ENCODE measurements at places on chromosomes 3 and 15.
A peak's percentile ranks its signal among the peaks of the same experiment; 100 is the strongest.

- no peak for DNase-seq
These were observed 23.8 kb downstream of the DLEC1 start for GRCh38 chr3:38062809-38063208.

- DNase-seq, result no peak
These were observed 325.5 kb downstream of the CHST2 start for GRCh38 chr3:143445118-143445517.

GRCh38 chr3:16482194-16482769, 31.2 kb downstream of the RFTN1 start:
- no peak for DNase-seq

- DNase-seq, result no peak
These were observed 14.9 kb downstream of the UROC1 start for GRCh38 chr3:126502656-126503055.

GRCh38 chr15:23629234-23629805, 18.3 kb downstream of the MAGEL2 start:
- DNase-seq, result no peak

- DNase-seq, result peak; percentile 17
These were observed 7.9 kb downstream of the KIF7 start for GRCh38 chr15:89647191-89647851.

- DNase-seq, result no peak
These were observed 311.7 kb upstream of the DPH6 start for GRCh38 chr15:35857567-35858226.

GRCh38 chr15:61654002-61654740, 406.1 kb downstream of the VPS13C start:
- DNase-seq, result no peak

GRCh38 chr15:80998251-80998650, 2.5 kb upstream of the TLNRD1 start:
- DNase-seq, result no peak

GRCh38 chr15:70556151-70556741, 207.1 kb downstream of the UACA start:
- no peak for DNase-seq

DNA sequence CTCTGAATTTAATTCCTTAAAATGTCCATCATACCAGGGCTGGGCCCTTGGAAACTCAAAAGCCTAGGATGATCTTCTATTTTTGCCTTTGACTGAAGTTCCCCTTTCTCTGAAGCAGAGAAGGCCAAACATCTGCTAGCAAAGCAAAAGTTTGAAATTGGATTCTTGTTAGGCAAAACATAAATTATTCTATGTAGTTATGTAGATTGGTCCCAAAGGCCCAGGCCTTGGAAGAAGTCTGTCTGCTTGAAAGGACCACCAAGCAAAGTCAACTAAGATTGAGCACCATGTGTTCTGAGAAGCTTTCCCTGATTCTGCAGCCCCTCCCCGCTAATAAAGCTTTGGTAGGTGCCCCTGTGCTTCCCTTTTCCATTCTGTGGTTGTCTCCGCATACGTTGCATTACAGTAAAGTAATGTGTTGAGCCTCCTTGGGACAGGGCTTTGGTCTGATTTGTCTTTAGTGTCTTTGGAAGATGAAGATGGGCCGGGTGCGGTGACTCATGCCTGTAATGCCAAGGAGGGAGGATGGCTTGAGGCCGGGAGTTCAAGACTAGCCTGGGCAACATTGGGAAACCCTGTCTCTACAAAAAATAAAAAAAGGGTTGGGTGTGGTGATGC, 56.4 kb downstream of the RPL39L start:
- no peak for DNase-seq

DNA sequence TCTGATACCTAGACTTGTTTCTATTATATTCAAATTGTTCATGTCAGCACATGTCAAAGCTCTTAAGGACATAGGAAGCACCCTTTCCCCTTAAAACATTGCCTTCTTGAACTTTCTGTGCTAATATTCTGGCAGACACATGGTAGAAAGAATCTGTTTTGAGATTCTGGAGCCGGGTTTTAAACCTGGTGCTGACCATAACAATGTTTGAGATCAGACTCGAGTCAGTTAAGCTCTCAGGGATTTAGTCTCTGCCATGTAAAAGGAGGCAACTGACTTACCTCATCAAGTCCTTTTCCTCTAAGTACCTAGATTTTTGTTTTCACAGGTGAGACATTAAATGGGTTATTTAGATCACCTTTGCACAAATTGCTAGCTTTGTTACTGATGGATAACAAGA, 38.9 kb downstream of the RBMS3 start:
- no peak for DNase-seq

GRCh38 chr15:75584121-75584520, 5.0 kb upstream of the PTPN9 start:
- DNase-seq, result no peak

GRCh38 chr15:48647962-48648361, 2.5 kb upstream of the FBN1 start:
- no peak for DNase-seq

GRCh38 chr3:115321400-115321805, 174.3 kb upstream of the ZBTB20 start:
- DNase-seq, result no peak

DNA sequence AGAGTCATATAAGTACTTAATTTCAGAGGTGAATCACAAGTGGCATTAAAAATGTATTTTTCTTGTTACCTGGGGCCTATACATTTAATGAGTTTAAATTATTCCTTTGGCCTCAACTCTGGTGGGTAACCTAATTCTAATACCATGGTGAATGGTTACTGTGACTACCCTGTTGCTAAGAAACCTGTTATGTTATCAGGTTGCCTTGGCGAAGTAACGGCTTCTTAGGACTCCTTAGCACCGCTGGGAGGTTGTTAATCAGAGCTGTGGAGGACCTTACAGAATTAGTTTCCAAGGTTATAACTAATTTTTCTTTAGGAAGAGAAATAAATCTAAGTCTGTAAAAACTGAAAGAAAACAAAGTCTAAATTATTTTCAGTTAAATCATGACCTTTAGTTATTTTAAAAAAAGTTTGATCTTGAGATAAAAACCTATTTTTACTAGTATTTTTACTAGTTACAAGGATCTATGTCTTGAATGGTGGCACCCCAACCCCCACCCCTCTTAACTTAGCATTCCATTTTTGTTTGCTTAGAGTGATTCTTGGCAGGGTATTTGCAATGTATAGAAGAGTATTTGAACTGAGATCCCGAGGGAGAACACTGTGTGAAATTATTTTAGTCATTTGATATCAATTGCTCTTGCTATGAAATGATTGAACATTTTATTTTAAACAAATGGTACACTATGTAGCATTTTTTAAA, 155.5 kb downstream of the FNDC3B start:
- no peak for DNase-seq

GRCh38 chr3:1442271-1442670, 349.4 kb downstream of the CNTN6 start:
- no peak for DNase-seq

DNA sequence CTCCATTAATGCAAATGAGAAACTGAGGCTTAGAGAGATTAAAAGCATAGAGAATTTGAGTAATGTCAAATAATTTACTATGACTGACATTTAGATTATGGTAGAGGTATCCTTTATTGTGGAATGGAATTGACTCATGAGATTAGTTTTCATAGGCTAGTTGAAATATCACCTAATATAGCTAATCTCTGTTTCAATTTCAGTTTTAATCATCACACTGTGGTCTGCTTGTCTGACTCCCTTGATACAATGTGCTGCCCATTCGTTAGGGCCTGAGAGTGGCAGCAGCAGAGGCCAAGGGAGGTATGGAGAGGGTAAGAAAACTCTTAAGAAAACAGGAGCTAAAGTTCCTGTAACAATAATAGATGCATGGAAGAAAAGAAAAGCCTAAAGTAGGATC, 13.2 kb upstream of the ZBTB20 start:
- no peak for DNase-seq

- DNase-seq, result no peak
These were observed 608.1 kb upstream of the UBE2E2 start for GRCh38 chr3:22594990-22595389.

DNA sequence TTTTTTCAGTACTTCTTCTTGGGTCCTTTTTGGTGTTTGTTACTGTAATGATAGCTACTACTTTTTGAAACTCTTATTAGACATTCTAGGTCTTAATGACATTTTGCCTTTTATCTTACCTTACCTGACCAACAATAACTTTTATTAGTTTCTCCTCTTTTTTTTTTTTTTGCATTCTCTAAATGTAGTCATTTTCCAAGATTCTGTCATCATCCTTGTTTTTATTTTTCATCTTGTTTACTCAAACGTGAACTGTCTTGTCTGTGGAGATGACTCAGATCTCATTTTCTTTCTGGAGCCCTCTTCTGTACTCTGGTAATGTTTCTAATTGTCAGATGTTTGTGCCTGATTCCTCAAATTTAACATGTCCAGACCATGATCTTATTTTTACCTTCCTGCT, 2.9 kb downstream of the ABHD5 start:
- no peak for DNase-seq

- DNase-seq, result no peak
These were observed 352.8 kb downstream of the LRTM1 start for GRCh38 chr3:54574906-54575617.

DNA sequence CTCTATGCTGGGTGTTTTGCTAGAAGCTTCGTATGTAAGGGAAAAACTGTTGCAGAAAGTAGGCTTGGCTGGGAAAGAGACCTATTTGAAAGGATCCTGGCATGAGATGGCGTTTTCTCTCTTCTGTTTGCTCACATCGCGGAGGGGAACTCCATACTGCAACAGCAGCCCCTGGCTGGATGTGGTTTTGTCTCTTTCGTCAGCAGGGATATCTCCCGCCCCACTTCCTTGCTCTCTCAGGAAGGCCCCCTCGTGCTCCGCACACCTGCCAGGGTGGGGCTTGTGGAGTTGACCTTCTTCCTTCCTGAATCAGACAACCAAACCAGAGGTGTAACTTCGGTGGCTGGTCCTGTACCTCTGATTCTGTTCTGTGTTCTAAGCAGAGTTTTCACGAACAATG, 26.4 kb upstream of the MYZAP start:
- DNase-seq, result no peak

DNA sequence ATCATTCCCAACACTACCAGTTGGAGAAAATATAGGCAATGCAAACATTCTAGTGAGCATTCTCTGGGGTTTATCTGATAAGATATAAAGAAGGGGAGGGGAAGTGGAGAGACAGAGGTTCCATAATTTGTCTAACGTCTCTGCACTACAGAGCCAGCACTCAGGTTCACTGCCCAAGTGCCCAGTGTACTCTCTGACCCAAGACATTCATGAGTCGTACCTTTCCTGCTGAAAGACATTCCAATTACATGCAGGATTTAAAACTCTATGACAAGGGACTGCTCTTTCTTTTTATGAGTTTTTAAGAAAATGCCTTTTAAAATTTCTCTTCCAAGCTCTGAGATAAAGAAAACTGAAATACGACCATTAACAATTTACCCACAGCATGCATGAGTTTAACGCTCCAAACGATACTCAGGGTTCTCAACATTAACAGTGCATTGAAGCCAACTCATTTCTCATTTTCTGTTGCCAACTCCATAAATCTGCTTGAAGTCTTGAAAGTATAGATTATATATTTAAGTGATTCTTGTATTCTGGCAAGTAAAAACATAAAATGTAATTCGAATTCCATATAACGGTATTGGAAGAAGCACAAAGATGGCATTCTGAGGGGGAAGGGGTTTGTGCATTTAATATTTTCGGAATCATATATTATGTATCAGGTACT, 193.4 kb downstream of the SUCLG2 start:
- DNase-seq, result no peak

- DNase-seq, result no peak
These were observed 31.6 kb upstream of the ZNF770 start for GRCh38 chr15:35019404-35020327.

GRCh38 chr3:172355836-172356235, 92.4 kb downstream of the GHSR start:
- no peak for DNase-seq

DNA sequence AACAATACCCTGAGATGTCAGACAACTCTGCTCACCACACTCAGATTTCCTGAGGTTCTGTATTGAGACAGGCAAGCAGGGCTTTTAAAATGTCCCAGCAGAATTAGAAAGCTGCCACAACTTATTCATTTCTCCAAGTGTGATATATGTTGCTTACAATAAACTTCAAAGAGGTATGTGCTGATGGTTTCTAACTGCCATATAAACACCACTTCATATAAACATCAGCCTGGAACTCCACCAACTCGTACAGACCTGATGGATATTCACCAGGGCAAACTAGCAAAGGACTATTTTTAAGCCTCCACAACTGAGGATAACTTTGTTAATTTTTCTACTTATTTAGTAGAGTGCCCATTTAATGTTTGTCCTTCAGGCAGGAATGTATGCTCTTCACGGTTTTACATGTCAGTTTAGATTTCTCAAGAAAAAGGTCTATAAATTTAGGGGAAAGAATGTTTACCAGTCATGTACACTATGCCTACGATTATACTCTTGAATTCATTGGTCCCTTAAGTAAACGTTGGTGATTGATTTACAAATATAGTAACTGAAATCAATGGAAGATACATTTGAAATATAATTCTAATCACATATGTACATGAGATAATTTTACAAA, 109.6 kb upstream of the ABI3BP start:
- no peak for DNase-seq

DNA sequence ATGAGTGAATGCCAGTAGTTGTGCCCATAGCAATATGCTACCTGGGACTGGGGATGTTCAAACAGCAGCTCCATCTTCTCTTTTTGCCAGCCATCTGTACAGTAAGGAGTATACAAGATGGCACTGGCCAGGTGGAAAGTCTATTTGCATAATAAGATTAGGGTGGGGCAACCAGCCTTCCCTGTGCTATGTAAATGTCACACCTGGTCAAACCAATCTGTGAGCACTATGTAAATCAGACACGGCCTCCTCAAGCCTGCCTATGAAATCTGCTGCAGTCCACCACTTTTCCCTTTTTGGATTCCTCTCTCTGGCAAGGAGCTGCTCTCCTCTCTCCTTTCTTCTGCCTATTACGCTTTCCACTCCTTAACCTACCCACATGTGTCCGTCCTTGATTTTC, 53.0 kb downstream of the C3orf80 start:
- no peak for DNase-seq

DNA sequence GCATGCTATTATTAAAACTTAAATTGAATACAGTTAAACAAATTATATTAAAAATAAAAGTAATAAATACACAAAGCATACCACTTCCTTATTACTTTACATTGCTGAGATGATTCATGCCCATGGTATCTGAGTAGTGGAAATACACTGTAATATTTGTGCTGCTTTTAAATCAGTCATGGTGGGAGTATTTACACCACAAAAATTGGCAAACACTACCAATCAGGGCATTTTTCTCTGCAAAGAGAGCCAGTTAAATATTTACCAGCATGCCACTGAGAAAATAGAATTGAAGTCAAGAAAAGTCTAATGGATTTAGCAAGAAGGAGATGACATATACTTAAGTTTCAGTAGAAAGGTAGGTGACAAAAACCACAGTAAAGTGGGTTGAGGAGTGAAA, 19.6 kb downstream of the PPARG start:
- no peak for DNase-seq

GRCh38 chr3:118637846-118638245, 396.8 kb downstream of the IGSF11 start:
- no peak for DNase-seq

- no peak for DNase-seq
These were observed 6.3 kb downstream of the PDZRN3 start for GRCh38 chr3:73618461-73618860.

Measured in activated CD8-positive, alpha-beta memory T cell treated with anti-CD3 and anti-CD28 coated beads for 1 hour (primary cell).